Globus pallidus (tissue), 1 donor: ENCODE measurements at places on chromosomes 12 and 14.
A peak's percentile ranks its signal among the peaks of the same experiment; 100 is the strongest.

GRCh38 chr14:52053044-52053443 is 15.8 kb downstream of the NID2 start:
- no peak for DNase-seq

DNA sequence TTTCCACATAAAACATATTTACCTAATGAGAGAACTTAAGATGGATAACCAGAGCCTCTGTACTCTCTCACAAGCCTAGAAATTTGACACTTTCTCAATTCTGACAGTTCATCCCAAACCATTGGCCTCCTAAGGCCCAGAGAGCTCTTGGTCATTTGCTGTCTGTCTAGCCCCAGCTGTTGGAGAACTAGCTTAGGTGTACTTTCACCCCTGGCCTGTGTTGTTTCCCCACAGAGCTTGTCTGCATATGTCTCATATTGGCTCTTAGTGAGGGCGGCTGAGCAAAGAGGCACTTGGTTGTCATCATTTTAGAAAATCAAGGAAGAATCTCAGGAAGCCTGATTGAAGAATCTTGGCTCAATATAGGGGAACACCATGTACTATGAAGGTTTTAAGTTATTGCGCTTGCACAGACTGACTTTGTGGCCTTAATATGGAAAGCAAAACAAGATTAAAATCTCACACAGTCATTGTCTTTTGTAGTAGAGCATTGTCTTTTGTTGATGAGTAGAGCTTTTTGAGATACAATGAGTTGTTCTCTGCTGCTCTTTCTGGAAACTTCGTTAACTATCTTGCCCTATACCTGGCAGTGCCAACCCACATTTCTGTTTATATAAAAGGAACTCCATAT is 324.6 kb downstream of the RAD51B start:
- DNase-seq = peak; percentile 17

- DNase-seq = no peak
Measured at GRCh38 chr14:53510281-53510912, 357.3 kb upstream of the DDHD1 start.

DNA sequence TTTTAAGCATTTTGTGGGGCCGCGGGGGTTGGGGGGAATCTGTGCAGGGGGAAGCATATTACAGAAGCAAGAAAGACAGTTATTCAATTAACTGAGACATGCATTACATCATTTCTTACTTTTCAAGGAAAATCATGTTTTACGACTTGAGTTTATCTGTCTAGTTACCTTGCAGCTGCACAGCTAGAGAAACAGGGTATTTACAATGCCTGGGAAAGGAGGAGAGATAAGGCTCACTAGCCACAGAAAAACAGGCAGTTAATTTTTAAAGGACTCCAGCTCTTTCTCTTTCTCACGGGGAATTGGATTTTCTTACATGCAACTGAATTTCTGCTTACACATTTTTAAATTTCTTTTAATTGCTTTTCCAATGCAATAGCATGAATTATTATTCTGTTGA is 22.2 kb downstream of the FCF1 start:
- DNase-seq = no peak

GRCh38 chr14:64733321-64733720 is 29.1 kb downstream of the PLEKHG3 start:
- no peak for DNase-seq

DNA sequence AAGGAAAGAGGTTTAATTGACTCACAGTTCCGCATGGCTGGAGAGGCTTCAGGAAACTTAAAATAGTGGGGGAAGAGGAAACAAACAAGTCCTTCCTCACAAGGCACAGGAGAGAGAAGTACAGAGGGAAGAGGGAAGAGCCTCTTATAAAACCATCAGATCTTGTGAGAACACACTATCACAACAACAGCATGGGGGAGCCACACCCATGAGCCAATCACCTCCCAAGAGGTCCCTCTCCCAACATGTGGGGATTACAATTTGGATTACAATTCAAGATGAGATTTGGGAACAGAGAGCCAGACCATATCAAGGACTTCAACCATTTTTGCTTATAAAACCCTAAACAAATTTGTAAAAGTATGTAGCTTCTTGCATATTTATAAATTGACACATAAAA is 45.8 kb downstream of the SLCO1C1 start:
- no peak for DNase-seq

GRCh38 chr14:24132061-24132685 is 1.7 kb downstream of the FITM1 start:
- no peak for DNase-seq

DNA sequence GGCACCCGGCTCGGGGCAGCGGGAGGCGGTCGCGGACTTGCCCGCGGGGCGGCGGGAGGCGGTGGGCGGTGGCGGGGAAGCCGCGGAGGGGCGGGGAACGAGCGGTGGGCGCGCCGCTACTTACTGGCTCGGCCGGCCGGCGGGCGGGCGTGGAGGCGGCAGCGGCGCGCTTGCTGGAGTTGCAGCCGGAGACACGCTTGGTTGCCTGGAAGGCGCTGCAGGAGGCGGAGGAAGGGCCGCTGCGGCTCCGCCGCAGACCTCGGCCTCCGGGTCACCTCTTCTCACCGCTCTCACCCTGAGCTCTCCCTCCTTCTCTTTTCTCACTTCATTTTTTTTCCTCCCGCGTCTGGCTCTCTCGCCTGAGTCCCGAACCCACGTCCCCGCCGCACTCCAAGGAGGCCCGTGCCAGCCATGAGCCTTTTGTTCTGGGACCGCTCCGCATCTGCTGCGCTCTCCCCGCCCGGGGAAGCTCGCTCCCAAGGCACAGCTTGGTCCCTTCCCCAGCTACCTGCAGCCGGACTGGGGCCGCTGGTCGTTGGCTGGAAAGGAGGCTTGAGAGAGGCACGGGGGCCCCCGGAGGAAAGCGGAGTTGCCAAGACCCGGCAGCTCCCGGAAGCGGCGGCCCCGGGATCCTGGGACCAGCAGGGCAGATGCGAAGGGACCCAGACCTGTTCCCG is 592 bp upstream of the KCNK10 start:
- DNase-seq = no peak

DNA sequence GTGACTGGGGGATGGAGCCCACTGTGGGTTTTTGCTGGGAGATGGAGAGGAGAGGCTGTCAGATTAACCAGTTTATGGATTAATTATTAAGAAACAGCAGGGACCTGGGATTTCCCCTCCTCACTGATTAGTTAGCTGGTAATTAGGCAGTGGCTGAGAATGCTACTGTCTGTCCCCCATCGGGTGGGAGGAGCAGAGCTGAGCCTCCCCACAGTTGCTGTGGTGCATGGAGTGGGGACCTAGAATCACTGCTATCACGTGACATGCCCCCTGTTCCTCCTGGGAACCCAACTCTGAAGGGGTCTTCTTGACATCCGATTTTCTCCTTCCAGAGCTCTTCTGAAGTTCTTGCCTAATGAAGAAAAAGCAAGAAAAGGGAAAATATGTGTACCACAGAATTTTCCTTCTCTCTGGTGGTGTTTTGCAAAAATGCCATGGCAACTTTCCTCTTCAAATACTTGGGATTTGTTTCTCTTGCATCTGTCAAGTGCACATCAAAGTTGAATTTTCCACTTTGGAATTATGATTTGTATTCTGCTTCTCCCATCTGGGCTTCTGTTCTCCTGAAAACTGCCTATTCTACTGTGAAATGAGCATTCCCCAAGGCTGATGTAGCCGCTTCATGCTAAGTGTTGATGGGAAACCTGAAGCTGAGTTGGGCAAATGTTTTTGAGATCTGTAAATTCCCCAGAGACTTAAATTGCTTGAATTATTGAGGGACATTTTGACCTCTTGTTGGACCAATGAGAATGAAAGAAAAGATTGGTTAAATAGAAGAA is 264.2 kb downstream of the RGS6 start:
- DNase-seq = no peak

- DNase-seq = no peak
Measured at GRCh38 chr12:94099632-94100031, 48.7 kb upstream of the PLXNC1 start.

DNA sequence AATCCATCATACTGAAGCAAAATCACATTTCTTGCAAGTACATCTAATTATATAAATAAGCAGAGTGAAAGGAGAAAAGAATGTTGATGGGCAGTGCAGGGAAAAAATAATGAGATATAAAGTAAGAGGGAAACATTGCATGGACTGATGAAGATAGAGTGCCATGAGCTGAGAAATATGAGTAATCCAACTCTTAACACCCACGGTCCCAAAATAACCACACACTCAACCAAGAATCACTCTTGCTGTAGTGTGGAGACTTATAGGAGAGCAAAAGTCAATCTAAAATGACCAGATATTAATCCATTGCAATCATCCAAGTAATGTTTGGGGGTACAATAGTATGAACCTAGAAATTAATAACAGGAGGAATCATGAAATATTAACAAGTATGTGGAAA is 40.2 kb downstream of the MYF5 start:
- no peak for DNase-seq

- peak; percentile 35 for DNase-seq
Measured at GRCh38 chr12:69388371-69388770, 28.8 kb downstream of the YEATS4 start.

GRCh38 chr14:30519961-30520360 is 39.0 kb upstream of the G2E3 start:
- DNase-seq = no peak

GRCh38 chr12:1633459-1633858 is 4.4 kb downstream of the WNT5B start:
- DNase-seq = no peak

DNA sequence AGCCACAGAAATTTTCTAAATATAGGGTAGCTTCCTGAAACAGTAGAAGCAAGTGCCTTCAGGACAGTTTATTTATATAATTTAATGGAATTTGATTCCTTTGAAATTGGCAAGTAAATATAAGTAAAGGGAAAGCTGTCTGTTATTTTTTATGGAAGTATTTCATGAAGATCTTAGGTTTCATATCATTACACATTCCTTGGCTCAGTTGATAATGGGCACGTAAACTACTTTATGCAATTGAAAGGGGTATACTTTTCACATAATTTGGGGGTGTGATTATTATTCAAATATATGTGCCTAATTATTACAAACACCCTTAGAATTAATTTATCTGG is 71.1 kb upstream of the RAP1B start:
- DNase-seq = no peak

DNA sequence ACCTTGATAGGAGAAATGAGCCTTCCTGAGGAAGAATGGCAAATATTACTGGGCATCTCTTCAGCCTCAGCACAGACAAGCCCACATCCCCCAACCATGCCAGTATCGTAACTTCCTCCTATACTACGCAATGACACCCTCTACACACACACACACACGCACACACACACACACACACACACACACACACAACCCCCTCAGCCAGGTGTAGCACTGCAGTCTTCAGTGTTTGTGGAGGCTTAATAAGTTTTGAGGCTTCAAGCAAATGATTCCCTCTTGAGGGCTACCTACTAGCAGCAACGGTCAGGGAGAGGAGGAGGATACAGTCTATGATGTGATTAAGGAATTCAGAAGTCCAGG is 1.6 kb downstream of the DGKA start:
- no peak for DNase-seq

DNA sequence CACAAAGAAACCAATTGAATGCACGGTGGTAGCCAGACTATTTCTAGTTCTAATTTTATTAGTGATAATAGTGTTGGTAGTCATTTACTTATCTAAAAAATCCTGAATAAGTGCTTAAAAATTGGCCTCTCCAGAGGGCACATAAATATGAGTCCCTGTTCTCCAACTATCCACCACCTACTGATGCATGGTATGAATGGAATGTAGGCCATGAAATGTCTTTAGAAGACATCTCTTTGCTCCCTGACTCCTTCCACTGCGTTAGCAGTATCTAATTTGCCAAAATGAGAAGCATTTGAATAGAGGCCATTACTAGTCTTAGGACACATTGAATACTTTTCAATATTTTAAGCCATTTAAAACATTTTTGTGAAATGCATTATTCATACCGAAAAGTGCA is 261.7 kb downstream of the LRFN5 start:
- no peak for DNase-seq

DNA sequence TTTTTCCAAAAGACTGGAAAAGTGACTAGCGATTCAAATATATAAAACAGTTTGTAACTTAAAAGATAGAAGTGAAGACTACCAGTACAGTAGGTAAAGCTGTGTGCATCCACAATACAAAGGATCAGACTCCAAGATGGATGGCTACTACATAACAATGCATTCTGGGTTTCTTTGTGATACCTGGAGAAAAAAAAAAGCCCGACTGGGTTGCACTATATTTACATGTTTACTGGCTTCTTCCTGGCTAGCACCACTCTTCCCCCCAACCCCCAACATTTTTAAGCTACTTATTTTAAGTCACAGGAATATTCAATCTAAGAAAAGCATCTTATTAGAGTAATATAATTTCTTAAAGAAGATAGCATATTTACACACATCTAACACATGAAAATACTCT is 61.1 kb upstream of the SINHCAF start:
- no peak for DNase-seq

DNA sequence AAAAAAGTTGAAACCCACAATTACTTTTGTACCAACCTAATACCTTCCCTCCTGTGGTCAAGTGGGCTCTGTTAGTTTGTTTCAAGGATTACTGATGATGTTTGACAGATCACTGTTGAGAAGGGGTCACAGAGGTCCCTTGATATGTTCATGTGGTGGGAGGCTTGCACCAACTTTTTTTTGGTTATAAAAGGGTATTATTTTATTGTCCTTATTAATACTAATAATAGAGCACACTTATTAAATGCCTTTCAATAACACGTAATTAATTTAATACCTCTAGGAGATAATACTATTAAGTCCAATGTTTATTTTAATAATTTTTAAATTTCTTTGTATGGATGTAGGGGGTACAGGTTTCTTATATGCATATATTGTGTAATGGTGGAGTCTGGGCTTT is 4.4 kb downstream of the UBE3B start:
- DNase-seq = no peak

- DNase-seq = no peak
Measured at GRCh38 chr12:43976027-43976426, 140.1 kb downstream of the TMEM117 start.

DNA sequence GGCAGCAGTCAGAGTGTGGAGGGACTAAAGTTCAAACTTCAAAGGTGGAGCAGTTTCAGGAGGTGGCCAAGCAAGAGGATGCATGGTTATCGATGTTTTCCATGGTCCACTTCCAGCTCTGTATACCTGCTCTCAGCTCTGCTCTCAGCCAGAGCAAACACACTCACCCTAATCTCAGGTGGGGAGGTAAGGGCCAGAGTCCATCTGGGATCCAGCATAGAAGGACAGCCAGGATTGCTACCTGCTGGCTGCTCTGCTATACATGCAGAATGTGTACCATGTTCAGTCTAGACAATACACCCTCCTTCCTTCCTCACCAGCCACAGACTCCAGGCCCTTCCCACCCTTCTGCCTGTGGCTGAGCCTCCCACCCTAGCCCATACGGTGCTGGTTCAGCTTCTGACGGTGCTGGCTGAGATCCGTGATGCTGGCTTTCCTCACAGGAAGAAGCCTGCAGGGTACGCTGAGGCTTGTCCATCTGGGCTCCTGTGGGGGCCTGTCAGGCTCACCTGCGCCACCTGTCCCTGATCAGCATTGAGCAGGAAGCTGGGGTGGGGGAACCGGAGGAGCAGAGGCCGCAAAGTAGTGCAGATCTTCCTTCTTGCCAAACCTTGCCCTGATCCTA is 2.4 kb downstream of the CBLN3 start:
- no peak for DNase-seq
